ENCODE measurements at places on chromosomes 11 and 22. TPM values are rescaled to one million over a fixed set of nuclear protein-coding genes. Genes with fewer than 3 reads are reported as not detected.

Gene INS
- total RNA-seq = not detected

Gene SLC22A8
- total RNA-seq = not detected

Gene CSF2RB
- total RNA-seq = 1.5 TPM

- DNase-seq = no peak
Observed at GRCh38 chr11:46472662-46472994, 81.1 kb upstream of the CHRM4 start.

GRCh38 chr11:63670433-63671321 lies 499 bp downstream of the ATL3 start:
- peak; percentile 37 for DNase-seq

DNA sequence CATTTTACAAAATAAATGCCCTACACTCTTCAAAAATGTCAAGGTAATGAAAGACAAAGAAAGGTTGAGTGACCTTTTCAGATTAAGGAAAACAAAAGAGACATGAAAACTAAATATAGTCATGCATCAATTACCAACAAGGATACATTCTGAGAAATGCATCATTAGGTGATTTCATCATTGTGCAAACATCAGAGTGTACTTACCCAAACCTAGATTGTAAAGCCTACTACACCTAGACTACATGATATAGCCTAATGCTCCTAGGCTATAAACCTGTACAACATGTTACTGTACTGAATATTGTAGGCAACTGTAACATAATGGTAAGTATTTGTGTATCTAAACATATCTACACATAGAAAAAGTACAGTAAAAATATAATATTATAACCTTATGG lies 26.7 kb downstream of the INTS4 start:
- DNase-seq = no peak

- DNase-seq = no peak
Observed at GRCh38 chr22:29275167-29275566, 7.1 kb downstream of the EWSR1 start.

DNA sequence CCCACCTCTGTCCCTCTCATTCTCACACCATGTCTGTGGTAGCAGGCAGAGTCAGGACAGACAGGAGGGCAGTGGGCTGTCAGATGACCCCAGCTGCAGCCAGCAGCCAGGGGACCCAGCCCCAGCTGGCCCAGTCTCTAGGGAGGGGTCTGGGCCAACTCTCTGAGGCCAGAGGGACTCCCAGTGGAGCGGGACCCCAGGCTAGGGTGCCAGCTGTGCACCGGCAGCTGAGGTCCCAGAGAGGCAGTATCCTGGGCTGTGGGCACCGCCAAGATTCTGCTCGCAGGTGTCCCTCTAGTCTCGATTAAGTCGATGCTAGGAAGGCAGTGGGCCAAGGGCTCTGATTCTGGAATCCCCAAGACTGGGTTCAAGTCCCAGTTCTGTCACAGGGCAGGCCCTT lies 16.7 kb upstream of the FADD start:
- no peak for DNase-seq

- no peak for DNase-seq
Observed at GRCh38 chr11:13117344-13117743, 108.2 kb downstream of the RASSF10 start.
